ENCODE measurements at places on chromosomes 13 and 19.

DNA sequence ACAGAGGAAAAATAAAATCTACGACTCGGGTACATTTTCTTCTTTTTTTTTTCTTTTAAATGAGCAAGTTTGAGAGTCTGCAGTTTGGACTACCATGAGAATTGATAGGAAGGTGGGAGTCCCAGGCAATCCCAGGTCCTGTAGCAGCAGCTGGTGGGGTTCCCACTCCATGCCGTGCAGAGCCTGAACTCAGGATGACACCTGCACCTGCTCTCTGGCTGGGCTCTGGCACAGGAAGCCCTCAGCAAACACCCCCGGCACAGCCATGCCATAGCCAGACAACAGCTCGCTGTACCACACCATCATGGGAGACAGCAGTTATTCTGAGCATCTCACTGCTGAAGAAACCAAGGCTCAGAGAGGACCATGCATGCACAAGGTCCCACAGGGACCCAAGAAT is 6.2 kb upstream of the GP6 start:
- no peak for DNase-seq

DNA sequence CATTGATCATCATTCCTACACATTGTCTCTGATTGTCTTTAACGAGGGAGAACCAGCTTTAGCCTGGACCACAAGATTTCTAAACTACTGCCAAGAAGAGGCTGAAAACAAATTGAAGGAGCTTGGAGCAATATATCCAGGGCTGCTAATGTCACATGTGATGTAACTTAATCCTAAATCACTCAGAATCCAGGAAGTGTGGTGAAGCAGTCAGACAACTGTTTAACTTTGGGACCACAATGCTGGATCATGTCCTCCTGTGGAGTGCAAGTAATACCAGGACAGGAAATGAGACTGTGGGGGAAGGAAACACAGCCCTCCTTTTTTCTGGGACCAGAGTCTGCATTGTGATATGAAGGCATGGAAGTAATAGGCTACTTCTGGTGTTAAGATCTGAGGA is 430.2 kb downstream of the KCTD12 start:
- no peak for DNase-seq

GRCh38 chr19:2058570-2059421 is 7.8 kb upstream of the MKNK2 start:
- DNase-seq: no peak

GRCh38 chr19:50359328-50359818 is 6.1 kb downstream of the NAPSA start:
- DNase-seq: no peak

GRCh38 chr13:65844266-65844841 is 1385.8 kb downstream of the PCDH9 start:
- no peak for DNase-seq

- no peak for DNase-seq
Observed at GRCh38 chr13:31798189-31798588, 58.9 kb downstream of the RXFP2 start.

- no peak for DNase-seq
Observed at GRCh38 chr19:33720691-33721682, 75.7 kb upstream of the KCTD15 start.

- DNase-seq: no peak
Observed at GRCh38 chr13:104657196-104657595, 1591.0 kb upstream of the SLC10A2 start.

DNA sequence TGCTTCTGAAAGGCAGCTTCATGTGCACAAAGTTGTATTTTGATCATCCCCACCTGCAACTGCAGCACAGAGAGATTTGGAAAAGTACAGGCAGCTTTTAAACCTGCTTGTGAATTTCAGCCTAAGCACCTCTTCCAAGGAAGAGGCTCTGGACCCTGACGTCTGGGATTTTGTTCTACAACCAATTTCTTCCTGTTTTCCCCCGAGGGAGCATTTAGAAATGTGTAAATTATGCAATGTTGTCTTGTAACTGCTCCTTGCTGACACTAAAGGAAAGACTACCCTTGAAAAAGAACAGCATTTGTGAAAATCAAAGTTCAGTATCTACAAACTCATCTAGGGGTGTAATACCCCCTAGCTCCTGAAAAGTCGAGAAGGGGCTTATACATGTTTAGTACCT is 15.4 kb downstream of the MED26 start:
- DNase-seq: no peak

DNA sequence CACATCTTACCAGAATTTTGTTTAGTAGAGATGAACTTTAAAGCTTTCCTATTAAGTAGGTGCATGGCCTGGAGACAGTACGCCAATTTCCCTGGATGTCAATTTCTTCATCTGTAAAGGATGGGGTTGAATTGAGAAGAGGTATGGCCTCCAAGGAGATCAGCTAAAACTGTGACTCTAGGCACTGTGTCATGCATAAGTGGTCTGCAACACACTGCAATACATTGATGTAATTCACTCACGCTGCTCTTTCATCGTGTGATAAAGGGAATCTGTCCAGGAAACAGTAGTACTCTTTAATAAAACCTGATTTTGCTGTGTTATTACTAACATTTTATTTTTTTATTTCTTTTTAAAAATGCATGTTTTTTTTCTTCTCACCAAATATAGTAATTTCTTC is 795.8 kb downstream of the DIAPH3 start:
- no peak for DNase-seq

- no peak for DNase-seq
Observed at GRCh38 chr13:52405369-52405766, 604 bp downstream of the THSD1 start.

- DNase-seq: no peak
Observed at GRCh38 chr19:19238126-19238894, 26.6 kb downstream of the NCAN start.

GRCh38 chr13:71481501-71481900 is 385.5 kb downstream of the DACH1 start:
- no peak for DNase-seq

DNA sequence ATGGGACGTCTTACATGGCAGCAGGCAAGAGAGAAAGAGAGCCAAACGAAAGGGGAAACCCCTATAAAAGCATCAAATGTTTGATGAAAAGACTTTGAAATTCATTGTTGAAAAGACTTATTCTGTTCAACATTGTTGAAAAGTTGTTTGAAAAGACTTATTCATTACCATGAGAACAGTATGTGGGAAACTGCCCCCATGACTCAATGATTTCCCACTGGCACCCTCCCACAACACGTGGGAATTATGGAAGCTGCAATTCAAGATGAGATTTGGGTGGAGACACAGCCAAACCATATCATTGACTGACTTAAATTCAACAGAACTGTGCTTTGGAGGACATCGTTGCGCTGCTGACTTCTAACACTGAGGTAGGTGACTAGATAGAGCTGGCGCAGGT is 48.0 kb upstream of the RCBTB2 start:
- no peak for DNase-seq

GRCh38 chr13:23991119-23991518 is 93.8 kb upstream of the C1QTNF9B start:
- no peak for DNase-seq

- DNase-seq: no peak
Observed at GRCh38 chr19:31338069-31338776, 11.0 kb downstream of the TSHZ3 start.

- DNase-seq: no peak
Observed at GRCh38 chr13:95793781-95794180, 116.8 kb downstream of the DNAJC3 start.
